ENCODE measurements at places on chromosomes 11 and 22.
A peak's percentile ranks its signal among the peaks of the same experiment; 100 is the strongest.

DNA sequence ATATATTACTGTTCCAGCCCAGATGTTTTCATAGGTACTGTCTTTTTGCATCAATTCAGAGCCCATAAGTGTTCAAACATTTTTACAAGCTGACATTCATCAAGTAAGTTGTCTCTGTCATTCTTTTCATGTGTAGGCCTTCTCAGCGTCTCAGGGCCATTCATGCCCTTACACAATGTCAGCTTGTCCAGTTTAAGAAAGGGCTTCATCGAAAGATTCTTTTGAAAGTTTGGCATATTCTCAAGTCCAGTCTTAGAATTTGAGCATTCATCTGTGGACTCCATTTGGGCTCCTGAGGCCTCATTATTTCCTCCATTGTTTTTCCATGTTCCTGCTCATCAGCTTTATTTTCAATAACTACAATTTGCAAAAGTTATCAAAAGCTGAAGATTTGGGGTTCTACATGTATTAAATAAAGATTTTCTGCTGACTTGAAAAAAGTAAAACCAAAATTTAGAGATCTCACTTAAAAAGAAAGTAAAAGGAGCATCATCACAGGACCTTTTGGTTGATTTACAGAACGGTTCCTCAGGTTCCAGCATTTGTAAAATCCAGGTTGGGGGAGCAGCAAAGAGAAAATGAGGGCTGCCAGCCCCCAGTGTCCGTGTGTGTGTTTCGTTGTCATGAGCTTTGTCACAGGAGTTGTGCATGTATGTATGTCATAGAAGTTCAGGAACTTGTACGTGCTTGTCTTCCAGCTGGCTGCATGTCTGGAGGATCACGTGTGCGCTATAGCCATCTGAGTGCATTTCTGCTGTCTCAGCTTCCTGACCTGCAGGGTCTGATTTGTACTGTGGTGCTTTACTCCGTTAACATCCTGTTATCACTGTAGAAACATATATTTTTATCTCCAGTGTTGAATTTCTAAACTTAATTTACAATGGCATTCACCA is 15.6 kb downstream of the MOV10L1 start:
- peak; percentile 15 for DNase-seq

DNA sequence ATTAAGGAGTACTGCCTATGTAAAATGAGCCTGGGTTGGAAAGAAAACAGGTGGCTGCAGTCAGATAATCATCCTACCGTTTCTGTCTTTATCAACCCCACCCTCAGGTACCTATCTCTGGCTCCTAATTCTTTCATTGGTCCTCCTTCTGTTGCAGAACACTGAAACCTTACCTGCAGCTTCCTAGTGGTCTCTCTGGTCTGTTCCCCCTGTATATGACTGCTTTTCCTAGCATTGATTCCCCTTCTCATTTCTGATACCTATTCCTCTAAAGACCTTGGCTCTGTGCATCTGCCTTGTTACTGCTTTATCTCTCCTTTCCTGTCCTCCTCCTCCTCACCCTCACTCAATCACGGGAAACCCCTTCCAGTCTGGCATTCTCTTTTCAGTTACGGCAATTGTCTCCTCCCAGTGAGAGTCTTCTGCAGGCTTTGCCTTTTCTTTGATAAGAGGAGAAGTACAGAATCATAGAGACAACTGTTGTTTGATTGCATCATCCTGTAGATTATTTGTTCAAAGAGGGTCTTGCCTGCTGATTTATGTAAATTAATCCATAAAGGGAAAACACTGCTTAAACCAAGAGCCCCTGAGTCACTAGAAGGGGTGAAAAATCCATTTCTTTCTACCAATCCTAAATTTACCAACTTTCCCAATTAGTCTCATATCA is 301.2 kb downstream of the AASDHPPT start:
- DNase-seq = no peak

DNA sequence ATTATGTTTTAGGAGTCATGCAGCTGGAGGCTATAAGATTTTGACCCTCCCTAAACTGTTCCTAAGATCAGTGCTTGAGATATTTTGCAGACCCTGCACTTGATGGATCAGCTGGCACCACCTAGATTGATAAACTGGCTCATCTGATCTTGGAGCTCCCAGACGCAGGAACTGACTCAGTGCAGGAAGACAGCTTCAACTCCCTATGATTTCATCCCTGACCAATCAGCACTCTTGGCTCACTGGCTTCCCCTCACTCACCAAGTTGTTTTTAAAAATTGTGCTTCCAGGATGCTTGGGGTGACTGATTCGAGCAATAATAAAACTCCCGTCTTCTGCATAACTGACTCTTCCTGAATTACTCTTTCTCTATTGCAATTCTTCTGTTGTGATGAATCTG is 637.5 kb upstream of the FAT3 start:
- DNase-seq = no peak

- no peak for DNase-seq
Observed at GRCh38 chr22:45582236-45582954, 79.7 kb downstream of the FBLN1 start.

GRCh38 chr11:44987506-44987905 is 36.8 kb upstream of the TP53I11 start:
- DNase-seq = no peak

- DNase-seq = no peak
Observed at GRCh38 chr11:56624661-56625110, 10.0 kb upstream of the OR5M1 start.

- DNase-seq = no peak
Observed at GRCh38 chr11:93059117-93059957, 89.9 kb downstream of the MTNR1B start.

DNA sequence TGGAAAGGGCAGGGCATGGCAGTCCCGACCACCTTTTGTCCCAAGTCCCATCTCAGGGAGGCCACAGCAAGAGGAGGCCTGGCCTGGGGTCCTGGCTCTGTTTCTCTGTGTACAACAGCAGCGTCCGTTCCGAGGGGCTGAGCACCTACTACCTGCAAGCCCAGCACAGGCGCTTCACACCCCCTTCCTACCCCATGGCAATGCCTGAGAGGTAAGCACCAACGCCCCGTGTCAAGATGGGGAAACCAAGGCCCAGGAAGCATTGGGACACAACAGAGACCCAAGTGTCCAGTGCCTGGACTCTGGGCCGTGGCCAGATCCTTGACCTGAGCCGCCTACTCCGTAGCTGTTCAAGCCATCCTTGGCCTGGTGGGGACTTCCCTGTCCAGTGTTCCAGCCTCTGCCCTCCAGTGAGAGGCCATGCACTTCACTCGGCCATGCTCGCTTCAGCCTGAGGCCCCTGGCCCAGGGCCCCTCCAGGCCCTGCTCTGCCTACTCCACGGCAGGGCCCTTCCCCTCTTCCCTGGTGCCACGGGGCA is 14.3 kb upstream of the TCF20 start:
- no peak for DNase-seq

GRCh38 chr11:47233989-47234668 is 14.5 kb downstream of the ACP2 start:
- peak; percentile 32 for DNase-seq

GRCh38 chr22:47190276-47190956 is 428.0 kb downstream of the TBC1D22A start:
- peak; percentile 6 for DNase-seq

DNA sequence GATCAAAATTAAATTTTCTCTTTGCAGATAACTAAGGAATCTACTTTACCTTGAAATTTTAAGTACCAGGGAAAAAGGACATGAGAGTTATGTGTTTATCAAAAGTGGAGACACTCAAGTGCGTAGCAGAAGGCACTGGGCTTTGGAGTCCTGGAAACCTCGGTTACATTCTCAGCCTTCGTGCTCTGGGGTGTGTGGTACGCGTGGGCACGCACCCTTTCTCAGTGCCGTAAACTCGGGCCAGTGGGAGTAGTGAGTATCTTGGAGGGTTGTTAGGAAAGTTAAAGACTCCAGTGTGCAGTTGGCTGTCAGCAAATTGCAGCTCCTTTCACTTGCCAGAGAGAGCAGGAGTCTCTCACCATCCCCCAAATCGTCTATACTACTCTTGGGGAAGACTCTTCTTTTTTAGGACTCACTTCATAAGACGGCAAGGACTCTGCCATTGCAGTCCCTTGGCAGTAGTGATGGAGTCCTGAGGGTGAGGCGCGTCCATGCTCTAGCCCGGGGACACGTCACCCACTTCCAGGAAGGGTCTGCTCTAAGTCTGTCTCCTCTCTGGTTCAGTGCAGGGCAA is 171.8 kb downstream of the TBC1D22A start:
- DNase-seq = no peak

DNA sequence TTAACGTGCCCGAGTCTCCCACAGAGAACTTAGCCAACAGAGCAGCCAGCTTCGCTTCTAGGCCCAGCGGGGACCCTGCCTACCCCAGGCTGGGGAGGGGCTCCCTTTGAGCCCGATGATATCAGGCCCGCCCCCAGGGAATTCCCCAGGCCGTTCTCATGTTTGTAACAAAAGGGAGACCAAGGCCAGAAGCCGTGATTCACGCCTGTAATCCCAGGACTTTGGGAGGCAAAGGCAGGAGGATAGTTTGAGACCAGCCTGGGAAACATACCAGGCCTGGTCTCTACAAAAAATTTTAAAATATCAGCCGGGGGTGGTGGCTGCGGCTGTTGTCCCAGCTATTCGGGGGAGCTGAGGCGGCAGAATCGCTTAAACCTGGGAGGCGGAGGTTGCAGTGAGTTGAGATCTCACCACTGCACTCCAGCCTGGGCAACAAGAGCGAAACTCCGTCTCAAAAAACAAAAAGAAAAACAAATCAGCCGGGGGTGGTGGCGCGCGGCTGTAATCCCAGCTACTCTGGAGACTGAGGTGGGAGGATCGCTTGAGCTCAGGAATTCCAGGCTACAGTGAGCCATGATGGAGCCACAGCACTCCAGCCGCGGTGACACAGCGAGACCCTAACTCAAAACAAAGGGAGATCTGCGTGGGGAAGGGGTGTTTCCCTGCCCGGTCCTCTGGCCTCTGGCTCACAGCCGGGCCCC is 1.7 kb downstream of the DRD4 start:
- no peak for DNase-seq

GRCh38 chr11:113725913-113726312 is 19.8 kb upstream of the TMPRSS5 start:
- DNase-seq = no peak

GRCh38 chr11:107252429-107253161 is 205.0 kb downstream of the CWF19L2 start:
- DNase-seq = no peak

GRCh38 chr11:125990244-125990643 is 44.4 kb downstream of the VSIG10L2 start:
- DNase-seq = no peak

DNA sequence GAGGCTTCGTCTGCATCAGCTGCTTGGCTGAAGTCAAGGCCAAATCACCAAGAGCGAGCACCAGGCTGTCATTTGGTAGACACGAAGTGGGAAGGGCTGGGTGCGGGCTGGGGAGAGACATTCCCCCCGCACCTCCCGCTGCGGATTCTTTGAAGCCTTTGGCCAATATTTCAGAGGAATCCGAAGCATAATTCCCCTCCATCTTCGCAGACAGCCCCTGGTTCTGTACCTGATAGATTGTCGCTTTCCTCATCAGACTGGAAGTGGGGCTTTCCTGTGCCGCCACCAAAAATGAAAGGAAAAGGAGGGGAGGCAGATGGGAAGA is 15.3 kb downstream of the BLID start:
- DNase-seq = no peak

DNA sequence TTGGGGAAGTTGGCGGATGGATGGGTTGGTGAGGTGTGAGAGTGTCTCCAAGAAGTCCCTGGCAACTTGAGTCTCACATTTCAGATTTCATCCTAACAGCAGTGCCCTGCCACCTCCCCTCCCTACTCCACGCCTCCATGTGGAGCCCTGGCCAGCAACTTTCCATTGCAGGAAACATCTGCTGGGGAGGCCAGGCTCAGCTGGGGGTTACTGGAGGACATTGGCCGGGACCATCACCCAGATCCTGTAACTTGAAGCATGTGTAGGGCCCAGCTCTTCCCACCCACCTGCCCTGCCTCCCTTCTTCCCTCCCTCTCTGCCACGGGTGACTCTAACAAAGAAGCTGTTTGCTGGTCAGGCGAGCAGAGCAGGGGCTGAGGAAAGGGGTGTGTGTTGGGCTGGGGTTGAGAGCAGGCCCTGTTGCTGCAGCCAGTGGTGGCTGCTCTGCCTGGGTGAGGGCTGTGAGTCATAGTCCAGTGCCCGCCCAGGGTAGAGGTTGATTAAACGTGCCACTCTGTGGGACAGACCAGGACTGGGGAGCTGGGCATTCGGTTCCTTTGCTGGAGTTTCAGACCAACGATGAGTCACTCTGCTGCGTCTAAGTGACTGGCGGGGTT is 64.0 kb downstream of the SCN3B start:
- no peak for DNase-seq

DNA sequence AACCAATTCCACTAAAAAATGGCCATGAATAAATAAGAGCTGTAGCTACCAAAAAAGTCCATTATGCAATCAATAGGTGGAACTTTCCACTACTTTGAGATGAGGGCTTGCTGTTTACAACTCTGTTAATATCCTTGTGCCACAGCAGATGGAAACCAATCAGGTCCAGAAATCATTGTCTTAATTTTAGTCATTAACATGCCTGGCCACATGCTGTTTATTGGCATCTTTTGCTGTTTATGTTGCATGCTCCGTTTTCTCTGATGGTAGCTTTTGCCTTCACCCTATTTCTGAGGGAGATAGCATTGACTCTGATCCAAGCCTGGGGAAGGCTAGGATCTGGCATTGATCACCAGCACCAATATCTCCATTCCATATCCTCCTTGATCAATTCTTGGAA is 192.9 kb upstream of the SEZ6L start:
- DNase-seq = no peak

DNA sequence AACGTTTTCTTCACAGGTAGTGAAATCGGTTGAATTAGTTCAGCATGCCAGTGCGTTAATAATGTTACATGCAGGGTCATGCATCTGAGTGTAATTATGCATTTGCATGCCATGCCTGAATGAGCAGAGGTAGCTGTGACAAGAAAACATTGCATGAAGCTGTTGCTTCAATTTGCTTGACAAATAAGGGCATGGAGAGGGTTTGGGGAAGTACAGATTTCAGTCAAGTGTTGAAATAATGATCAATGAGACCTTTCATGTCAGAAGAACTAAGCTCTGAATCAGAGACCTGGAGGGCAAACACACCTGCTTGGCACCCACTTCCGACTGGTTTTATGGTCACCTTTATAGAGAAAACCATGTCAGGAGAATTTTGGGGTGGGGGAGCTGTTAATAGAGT is 221.4 kb downstream of the DBX1 start:
- no peak for DNase-seq

DNA sequence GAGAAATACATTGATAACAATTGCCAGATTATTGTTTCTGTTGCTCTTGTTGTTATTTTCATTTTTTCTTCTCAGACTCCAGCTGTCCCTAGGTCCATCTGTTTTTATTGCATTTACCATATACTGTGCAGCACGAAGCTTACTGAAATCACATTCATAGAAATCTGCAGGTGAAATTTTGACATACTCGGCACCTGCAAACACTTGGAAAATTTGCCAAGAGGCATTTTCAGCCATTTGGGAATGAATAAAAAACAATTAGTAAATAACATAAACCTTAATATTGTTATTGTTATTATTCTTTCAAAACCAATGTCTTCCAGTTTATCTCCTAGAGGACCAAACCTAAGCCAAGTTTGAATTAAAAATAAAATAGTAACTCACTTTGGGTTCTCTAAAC is 2357.2 kb downstream of the LRRC4C start:
- no peak for DNase-seq

GRCh38 chr11:47257517-47258316 is at the start of gene NR1H3:
Gene NR1H3, plus strand, starts transcription at chr11:47257996. Its CDS starts 1,221 bp downstream, at chr11:47259217.
- DNase-seq = no peak
